Cardiac muscle cell (in vitro differentiated cells and primary cell): ENCODE measurements at places on chromosomes 1 and 21. TPM values are rescaled to one million over a fixed set of nuclear protein-coding genes. Genes with fewer than 3 reads are reported as not detected.

DNA sequence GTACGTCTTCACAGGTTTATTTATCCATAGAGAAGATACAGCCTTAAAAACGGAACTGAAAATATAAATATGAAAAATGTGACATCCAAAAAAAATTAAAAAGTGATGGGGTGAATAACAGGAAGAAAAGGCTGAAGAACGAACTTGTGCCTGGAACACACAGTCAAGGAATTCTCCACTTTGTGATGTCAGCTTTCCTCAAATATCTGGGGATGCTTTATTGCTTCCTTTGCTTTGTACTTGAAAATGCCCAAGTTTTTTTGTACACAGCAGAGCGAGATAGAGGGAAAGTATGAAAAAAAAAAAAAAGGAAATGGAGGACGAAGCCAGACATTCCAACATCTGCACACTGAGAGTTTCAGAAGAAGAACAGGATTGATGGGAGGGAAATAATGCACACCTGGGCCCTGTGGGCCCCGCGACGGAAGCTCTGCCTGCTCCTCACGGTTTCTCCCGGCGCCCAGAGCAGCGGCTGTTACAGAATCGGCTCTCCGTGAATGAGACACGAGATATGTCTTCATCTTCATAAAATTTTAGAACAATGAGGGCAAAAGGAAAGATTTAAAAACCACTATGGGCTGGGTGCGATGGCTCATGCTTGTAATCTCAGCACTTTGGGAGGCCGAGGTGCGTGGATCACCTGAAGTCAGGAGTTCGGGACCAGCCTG, 10.0 kb upstream of the LRRC3 start:
- peaks cover 15% of the 10 kb centered on the region for H3K4me1 ChIP-seq

GRCh38 chr1:205236526-205236925, 8.8 kb downstream of the TMCC2 start:
- H3K27ac ChIP-seq = no peak overlapping the region
- peaks cover 9% of the 10 kb centered on the region for H3K27me3 ChIP-seq
- no peaks in the 10 kb centered on the region for H3K36me3 ChIP-seq
- H3K4me1 ChIP-seq = no peaks in the 10 kb centered on the region

- no peak overlapping the region for H3K4me3 ChIP-seq
- H3K36me3 ChIP-seq = no peaks in the 10 kb centered on the region
- peak; percentile 71 for DNase-seq
- H3K4me1 ChIP-seq = no peaks in the 10 kb centered on the region
Observed at GRCh38 chr1:206808615-206809014, 36.3 kb upstream of the IL10 start.

DNA sequence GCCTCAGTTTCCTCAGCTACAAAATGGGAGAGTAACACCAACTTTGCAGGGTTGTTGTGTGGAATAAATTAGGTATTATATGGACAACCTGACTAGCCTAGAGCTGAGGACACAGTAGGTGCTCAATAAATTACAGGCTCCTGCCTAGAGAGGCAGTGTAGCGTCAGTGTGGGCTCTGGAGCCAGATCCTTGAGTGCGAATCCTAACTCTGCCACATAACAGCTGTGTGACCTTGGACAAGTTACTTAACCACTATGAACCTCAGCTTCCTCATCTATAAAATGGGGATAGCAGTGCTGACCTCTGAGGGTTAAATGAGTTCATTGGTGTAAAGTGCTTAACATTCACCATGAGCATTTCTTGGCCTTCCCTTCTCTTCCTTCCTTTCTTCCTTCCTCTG, 33.1 kb downstream of the RAP1GAP start:
- no peaks in the 10 kb centered on the region for H3K36me3 ChIP-seq
- no peaks in the 10 kb centered on the region for H3K27me3 ChIP-seq
- H3K27ac ChIP-seq = no peak overlapping the region
- H3K4me1 ChIP-seq = no peaks in the 10 kb centered on the region
- DNase-seq = no peak

GRCh38 chr21:42437786-42438185, 34.1 kb downstream of the UBASH3A start:
- H3K36me3 ChIP-seq = no peaks in the 10 kb centered on the region
- H3K27ac ChIP-seq = no peak overlapping the region
- no peaks in the 10 kb centered on the region for H3K4me1 ChIP-seq
- no peaks in the 10 kb centered on the region for H3K27me3 ChIP-seq
- DNase-seq = peak; percentile 22

DNA sequence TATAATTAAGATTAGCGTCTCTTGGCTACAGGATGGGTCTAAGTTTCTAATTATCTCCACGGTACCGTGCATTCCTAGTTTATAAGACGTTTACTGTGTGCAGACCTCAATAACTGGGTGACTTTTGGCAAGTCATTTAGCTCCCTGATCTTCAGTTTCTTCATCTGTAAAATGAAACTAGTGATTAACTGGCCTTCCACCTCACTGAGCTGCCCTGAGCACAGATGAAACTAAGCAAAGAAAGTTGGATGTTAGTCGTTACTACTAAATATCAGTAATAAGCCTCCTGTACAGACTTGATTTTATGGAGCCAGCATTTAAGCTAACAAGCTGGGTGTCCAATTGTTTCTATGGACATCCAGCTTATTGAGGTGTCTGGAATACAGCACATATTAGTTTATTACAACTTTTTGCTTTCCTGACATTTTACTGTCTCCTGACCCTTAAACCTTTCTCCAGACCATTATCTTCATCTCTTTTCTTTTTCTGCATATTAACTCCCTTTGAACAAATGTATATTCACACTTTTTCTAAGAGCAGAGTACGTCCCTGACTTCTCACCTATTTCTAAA, 1.1 kb downstream of the CR2 start:
- no peak overlapping the region for H3K27ac ChIP-seq
- H3K4me1 ChIP-seq = no peaks in the 10 kb centered on the region
- H3K27me3 ChIP-seq = peaks cover 88% of the 10 kb centered on the region
- H3K36me3 ChIP-seq = no peaks in the 10 kb centered on the region

Gene NEK2
- 4.1 and 51.2 TPM in 2 replicates for total RNA-seq

GRCh38 chr1:91787919-91788318, 98.0 kb downstream of the TGFBR3 start:
- H3K27me3 ChIP-seq = no peaks in the 10 kb centered on the region
- no peak for DNase-seq
- H3K36me3 ChIP-seq = no peaks in the 10 kb centered on the region
- H3K27ac ChIP-seq = no peak overlapping the region
- H3K4me3 ChIP-seq = no peak overlapping the region

Gene RAB13
- 30.6 and 37.6 TPM in 2 replicates for total RNA-seq

GRCh38 chr21:24995216-24995615, 612.1 kb downstream of the MRPL39 start:
- peak; percentile 2 for DNase-seq
- no peaks in the 10 kb centered on the region for H3K27me3 ChIP-seq
- no peaks in the 10 kb centered on the region for H3K36me3 ChIP-seq
- no peaks in the 10 kb centered on the region for H3K4me1 ChIP-seq
